Brain pericyte (primary cell): ENCODE measurements at places on chromosomes 2 and 18.

DNA sequence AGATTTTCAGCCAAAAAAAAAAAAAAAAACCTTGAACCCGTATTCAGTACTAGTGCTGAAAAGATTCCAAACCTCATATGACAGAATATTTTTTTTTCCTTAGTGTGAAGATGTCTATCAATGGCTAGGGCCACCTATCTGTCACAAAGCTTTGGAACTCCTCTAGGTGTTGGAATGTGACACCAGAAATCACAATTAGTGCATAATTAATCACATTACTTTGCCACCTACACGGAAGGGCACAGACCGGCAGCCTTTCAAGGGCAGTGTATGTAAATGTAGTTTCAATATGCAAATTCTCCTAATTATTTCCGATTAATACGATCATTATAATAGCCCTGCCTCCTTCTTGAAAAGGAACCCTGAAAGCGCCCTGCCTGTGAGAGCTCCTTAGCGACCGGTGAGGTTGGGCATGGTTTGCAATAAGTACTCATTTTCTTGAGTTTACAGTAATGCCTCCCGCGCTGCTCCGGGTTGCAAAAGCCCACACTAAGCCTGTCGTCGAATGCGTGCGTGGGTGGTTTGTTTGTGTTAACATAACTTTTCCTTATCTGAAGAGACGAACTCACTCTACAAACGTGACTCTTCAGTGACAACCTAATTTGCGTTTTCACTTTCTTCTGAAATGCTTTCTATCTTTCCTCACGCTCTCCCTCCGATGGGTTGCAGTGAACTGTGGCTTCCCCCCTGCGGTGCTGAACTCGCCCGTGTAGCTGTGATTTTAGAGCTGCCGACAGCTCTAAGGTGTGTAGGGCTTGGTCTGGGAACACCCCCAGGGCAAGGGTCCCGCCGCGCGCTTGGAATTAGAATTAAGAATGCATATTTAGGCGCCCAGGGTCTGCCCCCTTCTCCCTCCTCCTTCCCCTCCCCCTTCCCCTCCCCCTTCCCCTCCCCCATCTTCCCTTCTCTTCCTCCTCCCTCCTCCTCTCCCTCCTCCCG is 765 bp upstream of the ID2 start:
- DNase-seq, result peak; percentile 50

GRCh38 chr18:63046375-63046774 is 273.2 kb downstream of the BCL2 start:
- DNase-seq, result no peak

DNA sequence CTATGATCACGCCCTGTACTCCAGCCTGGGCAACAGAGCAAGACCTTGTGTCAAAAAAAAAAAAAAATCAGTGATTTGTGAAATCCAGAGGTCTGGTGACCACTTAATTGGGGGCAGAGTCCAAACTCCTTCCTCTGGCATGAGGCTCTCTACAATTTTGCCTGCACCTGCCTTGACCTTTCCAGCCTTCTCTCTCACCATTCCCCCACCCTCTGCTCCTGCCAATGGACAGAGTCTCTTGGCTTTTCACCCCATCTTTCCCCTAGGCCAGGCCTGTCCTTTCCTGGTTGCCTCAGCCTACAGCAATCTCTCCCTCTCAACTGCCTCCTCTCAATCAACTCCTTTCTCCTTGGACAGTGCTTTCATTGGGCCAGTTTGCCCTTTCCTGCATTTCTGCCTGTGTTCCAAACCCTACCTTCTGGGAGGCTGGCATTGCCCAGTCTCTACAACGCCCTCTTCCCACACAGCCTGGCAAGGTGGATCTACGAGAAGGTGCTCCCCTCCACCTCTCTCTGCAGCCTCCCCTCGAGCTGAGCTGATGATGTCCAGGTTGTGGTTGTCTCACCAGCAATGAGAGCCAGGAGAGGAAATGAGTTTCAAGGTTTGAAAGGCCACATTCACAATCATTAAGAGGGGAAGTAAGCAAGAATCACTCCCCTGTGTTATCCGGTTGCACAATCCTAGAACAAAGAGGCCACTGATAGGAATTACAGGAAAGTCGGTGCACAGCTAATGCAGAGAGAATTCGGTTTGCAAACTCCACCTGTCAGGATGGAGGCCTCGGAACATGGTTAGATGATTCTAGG is 39.5 kb upstream of the NPAS2 start:
- no peak for DNase-seq

- DNase-seq, result no peak
Measured at GRCh38 chr2:127170021-127170420, 50.1 kb downstream of the CYP27C1 start.

DNA sequence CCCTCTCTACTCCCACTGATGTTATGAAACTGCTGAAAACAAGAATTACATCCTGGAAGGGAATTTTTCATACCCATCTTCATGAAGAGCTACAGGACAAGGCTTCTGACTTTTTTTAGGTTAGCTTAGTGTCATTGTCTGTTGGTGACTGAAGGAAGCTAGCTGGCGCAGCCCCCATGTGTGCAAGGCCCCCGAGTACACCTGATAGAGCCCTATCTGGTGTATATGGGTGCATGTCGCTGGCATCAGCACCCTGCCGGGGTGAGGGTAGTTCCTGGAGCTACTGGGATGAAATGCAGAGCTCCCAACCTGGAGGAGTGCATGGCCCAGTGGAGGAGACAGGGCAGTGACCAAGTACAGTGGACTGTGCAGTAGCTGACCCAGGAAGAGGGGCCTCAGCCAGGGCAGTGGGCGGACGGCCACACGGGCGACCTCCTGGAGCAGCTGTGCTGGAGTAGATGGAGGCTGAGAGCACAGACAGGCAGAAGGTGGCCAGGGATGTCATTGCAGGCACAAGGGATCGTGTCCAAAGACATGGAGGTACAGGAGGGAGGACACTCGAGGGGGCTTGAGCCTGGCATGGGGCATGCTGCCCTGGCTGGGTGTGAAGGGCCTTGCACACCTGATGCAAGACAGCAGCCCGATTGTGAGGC is 12.1 kb downstream of the IMPA2 start:
- DNase-seq, result no peak

GRCh38 chr2:218806346-218806978 is 24.5 kb downstream of the CYP27A1 start:
- peak; percentile 95 for DNase-seq

GRCh38 chr2:2901384-2902345 is 476.0 kb downstream of the EIPR1 start:
- DNase-seq, result no peak

DNA sequence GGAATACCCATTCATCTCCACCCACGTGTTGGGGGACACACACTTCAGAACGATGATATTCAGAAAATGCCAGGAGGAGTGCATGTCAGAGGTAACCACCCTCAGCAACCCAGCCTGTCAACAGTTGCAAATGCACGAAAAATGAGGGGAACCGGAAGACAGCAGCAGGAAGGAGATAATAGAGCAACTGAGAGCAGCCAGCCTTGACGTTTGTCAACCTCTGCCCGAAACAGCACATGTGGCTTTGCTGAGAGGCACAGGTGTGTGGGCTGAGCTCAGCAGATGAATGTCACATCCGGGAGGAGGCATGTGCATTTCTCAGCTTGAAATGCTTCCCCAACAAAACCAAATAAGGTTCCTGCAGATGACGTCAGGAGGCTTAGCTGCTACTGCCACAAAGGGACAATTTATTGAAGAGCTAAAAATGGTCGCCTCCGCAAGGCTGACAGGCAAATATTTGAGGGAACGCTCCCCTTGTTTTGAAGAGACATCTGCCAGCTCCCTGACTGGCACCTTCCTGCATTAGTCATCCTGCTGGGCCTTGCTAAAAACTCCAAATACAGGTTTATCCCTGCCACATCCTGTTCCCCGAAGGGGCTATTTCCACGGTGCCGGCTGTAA is 419.0 kb downstream of the NBAS start:
- DNase-seq, result no peak

- DNase-seq, result no peak
Measured at GRCh38 chr2:231960810-231961348, 634 bp upstream of the DIS3L2 start.

DNA sequence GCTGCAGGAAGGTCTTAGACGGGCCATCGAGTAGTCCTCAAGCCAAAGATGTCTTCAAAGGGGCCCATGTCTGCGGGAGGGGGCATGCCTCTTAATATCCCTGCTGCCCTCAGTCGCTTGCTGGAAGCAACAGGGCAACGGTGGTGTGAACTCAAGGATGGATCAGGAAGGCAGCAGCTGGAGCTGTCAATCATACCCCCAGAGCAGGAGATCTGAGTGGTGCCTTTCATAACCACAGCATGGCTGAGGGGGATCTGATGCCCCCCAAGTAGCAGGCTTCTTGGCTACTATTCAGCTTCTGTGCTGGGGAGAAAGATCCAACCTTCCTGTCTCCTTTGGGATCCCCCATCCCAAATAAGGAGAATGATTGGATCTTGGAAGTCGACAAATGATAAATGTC is 46.4 kb downstream of the INSIG2 start:
- DNase-seq, result no peak

DNA sequence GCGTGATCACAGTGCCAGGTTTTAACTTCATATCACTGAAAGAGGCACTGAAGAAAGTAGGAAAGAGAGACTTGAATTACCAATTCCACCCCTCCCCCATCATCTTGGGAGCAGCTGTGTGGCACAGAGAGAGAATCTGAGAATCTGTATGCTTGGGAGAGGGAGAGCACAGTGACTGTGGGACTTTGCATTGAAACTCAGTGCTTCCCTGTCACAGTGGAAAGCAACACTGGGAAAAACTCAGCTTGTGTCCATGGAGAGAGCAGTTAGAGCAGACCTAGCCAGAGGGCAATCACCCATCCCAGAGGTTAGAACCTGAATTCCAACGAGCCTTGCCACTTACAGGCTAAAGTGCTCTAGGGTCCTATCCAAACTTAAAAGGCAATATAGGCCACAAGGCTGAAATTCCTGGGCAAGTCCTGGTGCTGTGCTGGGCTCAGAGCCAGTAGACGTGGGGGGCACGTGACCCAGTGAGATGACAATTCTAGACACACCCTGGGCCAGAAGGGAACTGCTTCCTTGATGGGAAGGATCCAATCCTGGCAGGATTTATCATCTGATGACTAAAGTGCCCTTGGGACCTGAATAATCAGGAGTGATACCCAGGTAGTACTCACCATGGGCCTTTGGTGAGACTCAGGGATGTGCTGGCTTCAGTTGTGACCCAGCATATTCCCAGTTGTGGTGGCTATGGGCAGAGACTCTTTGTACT is 15.5 kb upstream of the ABCB11 start:
- no peak for DNase-seq

GRCh38 chr18:31572368-31572767 is 19.3 kb upstream of the TTR start:
- no peak for DNase-seq

- DNase-seq, result peak; percentile 60
Measured at GRCh38 chr2:237669628-237670392, 42.4 kb downstream of the LRRFIP1 start.

DNA sequence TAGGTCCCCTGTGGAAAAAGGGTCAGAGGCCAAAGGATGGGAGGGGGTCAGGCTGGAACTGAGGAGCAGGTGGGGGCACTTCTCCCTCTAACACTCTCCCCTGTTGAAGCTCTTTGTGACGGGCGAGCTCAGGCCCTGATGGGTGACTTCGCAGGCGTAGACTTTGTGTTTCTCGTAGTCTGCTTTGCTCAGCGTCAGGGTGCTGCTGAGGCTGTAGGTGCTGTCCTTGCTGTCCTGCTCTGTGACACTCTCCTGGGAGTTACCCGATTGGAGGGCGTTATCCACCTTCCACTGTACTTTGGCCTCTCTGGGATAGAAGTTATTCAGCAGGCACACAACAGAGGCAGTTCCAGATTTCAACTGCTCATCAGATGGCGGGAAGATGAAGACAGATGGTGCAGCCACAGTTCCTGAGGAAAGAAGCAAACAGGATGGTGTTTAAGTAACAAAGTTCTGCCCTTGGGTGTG is 165.8 kb downstream of the RPIA start:
- no peak for DNase-seq

DNA sequence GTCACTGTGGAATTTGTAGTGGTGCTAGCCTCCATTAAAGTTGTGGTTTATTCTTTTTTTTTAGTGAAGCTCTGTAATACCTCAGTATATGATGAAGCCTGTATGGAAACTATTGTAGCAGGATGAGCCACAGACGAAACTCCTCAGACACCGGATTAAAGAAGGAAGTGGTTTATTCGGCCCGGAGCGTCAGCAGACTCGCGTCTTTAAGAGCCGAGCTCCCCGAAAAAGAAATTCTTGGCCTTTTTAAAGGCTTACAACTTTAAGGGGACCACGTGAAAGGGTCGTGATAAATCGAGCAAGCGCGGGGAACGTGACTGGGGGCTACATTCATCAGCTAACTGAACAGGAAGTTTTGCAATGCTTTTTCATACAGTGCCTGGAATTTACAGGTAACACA is 8.1 kb upstream of the CCL20 start:
- no peak for DNase-seq

DNA sequence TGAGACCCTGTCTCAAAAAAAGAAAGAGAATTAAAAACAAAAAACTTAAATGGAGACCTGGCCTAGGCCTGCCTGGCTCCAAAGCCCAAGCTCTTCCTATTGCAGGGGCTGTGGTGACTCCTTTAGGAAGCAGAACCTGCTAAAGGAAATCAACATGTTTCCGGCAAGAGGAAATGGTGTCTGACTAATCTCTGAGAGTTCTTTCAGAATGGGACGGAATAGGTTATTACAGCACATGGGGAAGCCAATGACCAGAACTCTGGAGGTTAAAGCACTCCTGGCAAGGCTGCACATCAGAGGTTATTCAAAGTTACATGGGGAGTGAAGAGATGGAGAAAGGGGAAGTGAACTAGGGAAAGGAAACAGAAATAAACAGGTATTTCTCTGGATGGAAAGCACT is 21.4 kb downstream of the KIF3C start:
- no peak for DNase-seq

GRCh38 chr18:29449424-29449823 is 1272.5 kb upstream of the CDH2 start:
- DNase-seq, result no peak

GRCh38 chr2:124983595-124983994 is 958.5 kb downstream of the CNTNAP5 start:
- DNase-seq, result no peak

DNA sequence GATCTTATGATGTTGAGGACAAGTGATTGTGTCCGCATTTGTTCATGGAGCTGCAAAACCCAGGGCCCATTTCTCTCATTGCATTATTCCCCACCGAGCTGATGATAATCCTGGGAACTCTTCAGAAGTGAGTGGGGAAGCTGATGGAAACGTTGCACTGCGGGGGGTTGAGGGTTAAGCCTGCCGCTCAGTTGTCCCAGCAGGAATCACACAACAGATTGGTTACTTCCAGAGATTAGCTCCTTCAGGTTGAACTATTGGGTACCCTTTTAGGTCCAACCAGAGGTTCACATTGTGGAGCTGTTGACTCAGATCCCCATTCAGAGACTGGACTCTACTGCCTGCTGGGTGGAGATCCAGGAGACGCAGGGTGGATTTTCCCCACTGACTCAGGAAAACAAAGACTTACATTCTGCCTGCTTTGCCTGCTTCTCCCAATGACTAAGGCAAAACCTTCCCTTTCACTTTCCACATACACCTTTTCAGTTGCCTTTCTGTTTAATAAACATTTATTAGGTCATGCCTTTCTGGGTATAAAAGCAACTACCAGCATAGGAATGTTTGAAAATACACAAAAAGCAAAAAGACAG is 286.4 kb downstream of the TXNL1 start:
- no peak for DNase-seq

GRCh38 chr18:78647018-78647417 is 332.6 kb upstream of the SALL3 start:
- DNase-seq, result no peak
